CD8-positive, alpha-beta memory T cell (primary cell): ENCODE measurements at places on chromosomes 2 and 18.
A peak's percentile ranks its signal among the peaks of the same experiment; 100 is the strongest.

DNA sequence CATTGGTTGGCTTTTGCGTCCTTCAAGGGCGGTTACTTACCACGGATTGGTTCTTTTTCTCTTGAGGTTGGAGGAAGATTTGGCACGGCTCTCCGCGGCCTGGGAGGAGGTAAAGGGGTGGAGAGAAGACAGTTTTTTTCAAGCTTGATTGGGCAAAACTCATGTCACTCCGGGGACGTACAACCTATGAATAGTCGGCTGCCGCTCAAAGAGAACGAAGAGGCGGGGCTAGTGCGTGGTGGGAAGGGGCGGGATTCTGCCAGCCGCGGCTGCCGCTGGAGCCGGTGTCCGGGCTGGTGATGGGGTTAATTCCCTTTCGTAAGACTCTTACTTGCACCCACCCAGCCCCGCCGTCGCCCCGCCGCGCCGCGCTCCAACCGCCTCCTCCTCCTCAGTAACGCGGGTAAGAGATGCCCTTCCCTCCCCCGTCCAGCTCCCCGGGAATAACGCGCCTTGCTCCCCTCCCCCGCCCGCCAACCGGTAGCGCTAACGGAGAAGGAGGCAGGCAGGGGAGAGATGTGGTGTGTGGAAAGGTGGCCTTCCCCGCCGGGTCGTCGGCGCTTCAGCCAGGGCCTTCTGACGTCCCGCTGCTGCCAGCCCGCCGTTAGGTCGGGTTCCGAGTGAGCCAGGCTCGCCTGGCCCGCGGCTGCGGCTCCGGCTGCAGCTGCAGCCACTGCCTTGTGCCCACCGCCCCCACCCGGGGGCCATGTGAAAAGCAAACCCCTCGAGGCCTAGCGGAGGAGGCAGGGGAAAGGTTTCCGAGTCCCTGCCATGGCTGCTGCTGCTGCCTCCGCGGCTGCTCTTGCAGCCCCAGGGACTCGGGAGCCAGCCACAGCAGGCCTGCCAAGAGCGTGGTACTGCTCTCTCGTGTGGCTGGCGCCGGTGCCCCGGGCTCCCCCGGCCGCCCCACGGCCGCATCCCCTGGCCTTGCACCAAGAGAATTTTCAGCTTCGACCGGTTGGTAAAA, at the start of gene R3HDM1:
TSS of gene R3HDM1 (plus strand) at position 254 of the 967 bp plus-strand sequence. CDS start 73,362 bp downstream, outside the sequence.
- peak within 1 kb of the TSS; percentile 98 for H3K4me3 ChIP-seq
- no peaks in the 10 kb centered on the region for H3K27me3 ChIP-seq
- DNase-seq = peak; percentile 97
- no peaks in the 10 kb centered on the region for H3K36me3 ChIP-seq
- peaks cover 7% of the 10 kb centered on the region for H3K4me1 ChIP-seq

DNA sequence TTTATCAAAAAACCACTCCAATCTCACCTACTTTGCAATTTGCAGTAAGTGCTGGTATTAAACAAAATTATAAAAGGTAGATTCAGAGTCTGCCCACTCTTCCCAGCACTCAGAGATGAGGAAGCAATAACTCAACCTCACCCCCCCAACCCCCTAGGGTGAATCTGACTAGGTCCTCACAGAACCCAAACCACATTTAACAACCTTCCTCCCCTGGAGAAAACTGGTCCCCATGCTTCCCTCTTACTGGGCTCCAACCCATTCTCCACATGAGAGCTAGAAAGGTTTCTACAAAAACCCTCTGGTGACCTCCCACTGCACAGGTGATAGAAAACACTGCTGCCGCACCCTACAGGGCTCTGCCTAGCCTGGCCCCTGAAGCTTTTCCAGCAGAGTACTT, 40.5 kb upstream of the BMP10 start:
- H3K36me3 ChIP-seq = no peaks in the 10 kb centered on the region
- peaks cover 58% of the 10 kb centered on the region for H3K4me1 ChIP-seq
- H3K4me3 ChIP-seq = no peak overlapping the region
- no peak for DNase-seq

DNA sequence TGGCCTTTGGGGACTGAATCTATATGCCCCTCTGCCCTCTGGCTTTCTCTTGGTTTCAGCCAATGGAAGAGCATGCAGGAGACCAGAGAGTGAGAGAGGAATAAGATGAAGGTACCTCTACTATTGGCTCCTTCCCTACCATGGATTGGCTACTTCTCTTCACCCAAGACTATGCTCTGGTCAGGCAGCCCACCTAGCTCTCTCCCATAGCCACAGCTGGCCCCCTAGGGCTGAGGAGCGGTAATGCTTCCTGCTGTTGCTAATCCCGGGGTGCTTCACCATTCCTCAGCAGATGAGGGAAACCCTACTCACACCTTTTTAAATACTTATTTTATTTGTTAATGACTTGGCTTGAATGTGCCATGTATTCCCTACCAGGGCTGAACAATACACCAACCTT, 142.4 kb downstream of the MREG start:
- no peak overlapping the region for H3K27ac ChIP-seq
- no peak overlapping the region for H3K4me3 ChIP-seq
- DNase-seq = no peak
- H3K27me3 ChIP-seq = no peaks in the 10 kb centered on the region
- no peaks in the 10 kb centered on the region for H3K36me3 ChIP-seq

DNA sequence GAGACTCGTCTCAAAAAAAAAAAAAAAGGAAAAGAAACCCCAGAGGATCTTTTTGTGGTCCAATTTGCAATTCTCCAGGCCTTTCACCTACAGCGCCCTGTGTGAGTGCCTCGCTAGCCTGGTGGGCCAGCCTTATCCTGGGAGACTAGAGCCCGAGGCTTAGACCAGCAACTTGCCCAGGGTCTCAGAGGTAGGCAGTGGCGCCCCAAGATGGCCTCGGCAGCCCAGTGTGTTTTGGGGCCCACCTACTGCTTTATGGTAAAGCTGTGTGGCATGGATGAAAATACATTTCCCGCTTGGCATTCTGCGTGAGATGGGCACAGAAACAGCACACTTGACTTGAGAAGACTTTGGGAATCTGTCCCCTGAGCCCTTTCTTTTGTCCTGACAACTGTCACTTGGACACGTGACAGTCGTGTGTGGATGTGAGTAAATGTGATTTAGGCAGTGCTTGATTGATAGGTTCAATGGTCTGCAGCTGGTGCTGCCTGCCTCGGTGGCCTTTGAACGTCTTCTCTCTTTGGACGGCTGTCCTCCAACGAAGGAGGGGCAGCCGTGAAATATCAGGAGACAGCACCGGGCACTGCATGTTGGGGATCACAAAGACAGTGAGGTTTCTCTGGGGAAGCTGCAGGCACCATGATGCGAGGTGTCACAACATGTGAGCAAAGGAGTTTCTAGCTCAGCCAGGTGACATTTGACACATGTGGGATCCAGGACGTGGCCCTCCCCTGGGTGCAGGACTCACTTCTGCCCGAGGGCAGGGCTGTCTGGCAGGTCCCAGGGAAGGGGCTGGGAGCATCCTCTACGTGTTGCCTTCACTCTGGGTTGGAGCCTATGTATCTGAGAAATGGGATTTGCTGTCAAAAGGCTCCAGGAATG, 209.5 kb upstream of the TWIST2 start:
- no peak overlapping the region for H3K4me3 ChIP-seq
- H3K4me1 ChIP-seq = no peaks in the 10 kb centered on the region
- no peak for DNase-seq
- no peaks in the 10 kb centered on the region for H3K36me3 ChIP-seq
- no peaks in the 10 kb centered on the region for H3K27me3 ChIP-seq

DNA sequence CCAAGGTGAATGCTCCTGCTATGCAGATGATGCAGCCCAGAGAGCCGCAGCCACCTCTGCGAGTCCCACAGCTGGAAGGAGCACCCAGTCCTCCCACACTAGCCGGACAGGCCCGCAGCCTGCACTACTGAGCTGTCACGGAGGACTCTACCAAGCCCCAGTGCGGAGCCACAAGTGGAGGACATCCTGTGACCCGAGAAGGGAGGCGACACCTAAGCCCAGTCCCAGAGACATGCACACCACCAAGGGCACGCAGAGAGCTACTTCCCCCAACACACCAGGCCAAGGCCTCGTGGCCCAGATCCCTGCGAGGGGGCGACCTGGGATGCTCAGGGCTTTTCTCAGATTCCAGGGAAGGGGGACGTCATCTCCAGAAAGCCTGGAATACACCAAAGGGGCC, 12.9 kb downstream of the HS1BP3 start:
- DNase-seq = no peak
- H3K36me3 ChIP-seq = peaks cover 6% of the 10 kb centered on the region
- H3K4me3 ChIP-seq = no peak overlapping the region
- no peak overlapping the region for H3K27ac ChIP-seq
- H3K27me3 ChIP-seq = no peaks in the 10 kb centered on the region
- H3K4me1 ChIP-seq = peaks cover 8% of the 10 kb centered on the region
